NCI-H146 (cell line): ENCODE measurements at places on chromosomes 3 and 15.
A peak's percentile ranks its signal among the peaks of the same experiment; 100 is the strongest.

DNA sequence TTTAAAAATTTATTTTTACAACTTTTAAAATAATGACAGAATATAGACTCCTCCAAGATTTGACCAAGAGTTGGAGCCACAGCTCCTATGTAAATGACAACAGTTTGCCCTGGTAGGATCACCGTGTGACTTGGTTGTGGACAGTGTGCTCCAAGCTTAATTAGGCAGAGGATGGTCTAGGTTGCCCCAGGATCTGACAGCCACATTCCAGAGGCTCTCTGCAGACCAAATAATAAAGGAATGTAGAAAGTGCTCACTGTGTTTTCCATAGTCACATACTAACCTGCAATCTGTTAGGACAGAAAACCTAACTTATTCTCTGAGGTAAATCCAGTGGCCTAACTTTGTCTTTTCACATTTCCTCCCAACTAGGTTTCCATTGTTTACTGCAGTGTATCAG lies 59.0 kb downstream of the GPD1L start:
- no peak for DNase-seq

DNA sequence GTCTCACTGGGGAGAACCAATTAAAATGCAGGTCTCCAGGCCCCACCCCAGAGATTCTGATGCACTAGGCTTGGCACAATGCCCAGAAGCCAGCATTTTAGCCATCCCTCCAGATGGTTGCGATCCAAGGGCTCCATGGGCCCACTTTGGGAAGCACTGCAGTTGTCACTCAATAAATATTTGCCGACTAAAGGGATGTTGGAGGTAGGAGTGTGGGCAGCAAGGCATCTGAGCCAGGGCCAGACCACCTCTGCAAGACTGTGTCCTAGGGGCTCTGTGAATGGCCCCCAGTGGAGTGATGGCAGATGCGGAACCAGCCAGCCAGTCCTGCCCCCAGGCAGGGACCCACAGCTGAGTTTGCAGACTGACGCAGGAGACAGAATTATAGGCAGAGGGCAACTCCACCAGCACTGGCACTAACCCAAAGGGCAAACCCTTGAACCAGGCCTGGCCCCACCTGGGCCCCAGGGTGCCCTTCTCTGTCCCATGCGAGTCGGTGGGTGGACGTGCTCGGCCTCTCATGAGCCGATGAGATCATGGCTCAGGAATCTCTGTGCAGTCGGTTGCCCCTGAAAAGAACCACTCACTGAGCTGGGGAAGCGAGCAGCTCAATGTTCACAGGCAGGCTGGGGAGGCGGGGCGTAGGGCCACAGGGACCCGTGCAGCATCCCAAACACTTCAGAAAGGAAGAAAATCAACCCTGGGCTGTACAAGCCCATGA lies 49.7 kb downstream of the SEMA5B start:
- DNase-seq, result peak; percentile 36

GRCh38 chr3:100210772-100211135 lies 50.0 kb upstream of the TBC1D23 start:
- peak; percentile 37 for DNase-seq

- DNase-seq, result no peak
Measured at GRCh38 chr3:177754508-177754921, 557.2 kb upstream of the TBL1XR1 start.

DNA sequence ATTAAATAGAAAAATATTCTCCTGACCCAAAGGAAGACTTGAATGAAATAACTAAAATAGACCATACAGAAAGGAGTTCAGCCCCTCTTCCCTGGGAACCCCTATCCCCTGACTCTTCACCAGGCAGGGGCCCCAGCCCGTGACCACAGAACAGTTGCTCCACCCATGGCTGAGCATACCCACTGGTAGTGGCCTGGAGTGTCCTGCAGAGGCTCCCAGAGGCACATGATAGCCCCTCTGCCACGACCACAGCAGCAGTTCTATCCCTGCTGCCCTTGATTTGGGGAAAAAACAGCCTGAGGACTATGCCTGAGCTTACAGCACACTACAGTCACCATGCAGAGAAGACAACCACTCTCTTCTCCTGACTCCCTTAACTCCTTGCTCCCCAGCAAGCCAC lies 31.8 kb downstream of the TTC14 start:
- peak; percentile 59 for DNase-seq

DNA sequence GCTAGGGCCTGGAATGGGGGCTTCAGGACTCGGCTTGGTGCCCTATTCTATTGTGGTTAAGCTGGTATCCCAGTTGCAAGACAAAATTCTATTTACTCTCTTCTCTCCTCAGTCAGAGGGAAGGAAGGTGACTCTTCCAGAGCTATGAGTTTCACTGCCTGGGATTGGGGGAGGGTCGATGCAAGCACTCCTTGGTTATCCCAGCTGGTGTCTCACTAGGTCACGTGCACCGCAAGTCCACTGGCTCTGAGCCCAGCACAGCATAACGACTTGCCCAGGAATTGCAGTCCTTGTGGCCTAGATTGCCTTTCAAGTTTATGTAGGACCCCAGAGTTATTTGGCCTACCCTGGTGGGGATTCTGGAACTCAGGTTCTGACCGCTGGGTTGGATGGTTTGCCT lies 958.8 kb downstream of the IGSF11 start:
- DNase-seq, result no peak

GRCh38 chr3:134754768-134755559 lies 40.1 kb upstream of the EPHB1 start:
- peak; percentile 81 for DNase-seq

DNA sequence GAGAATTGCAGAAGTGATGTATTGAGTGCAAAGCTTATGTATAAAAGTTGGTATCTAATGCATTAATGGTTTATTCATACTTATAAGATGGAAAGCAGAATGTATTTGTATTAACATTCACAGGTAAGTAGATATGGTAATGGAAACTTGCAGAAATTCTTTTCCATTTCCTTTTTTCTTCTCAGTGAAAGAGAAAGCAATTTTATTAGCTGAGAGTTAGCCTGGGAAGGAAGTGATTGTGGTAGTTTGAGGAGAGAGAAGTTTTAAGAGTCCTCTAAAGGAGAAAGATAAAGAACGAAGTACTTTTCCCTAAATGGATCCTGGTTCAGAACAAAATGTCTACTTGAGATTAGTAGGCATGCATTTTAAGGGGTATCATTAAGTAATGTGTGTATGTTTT lies 60.1 kb upstream of the OSTN start:
- no peak for DNase-seq

DNA sequence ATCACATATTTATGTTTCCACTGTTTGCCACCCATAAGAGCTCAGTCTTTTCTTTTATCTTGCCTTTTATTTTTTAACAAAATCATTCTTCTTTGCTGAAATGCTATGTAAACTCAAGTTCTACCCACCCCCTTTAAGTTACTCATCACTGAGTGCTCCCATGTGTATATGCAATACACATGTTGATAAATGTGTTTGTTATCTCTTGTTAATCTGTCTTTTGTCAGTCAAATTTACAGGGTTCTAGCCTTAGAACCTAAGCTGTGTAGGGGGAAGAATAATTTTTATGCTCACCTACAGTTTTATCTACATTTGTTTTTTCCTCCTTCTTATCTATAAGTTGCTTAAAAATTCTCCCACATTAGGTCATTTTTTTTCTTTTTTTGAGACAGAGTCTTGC lies 1195.9 kb downstream of the ROBO2 start:
- no peak for DNase-seq
